ENCODE measurements at places on chromosomes 13 and 19. TPM values are rescaled to one million over a fixed set of nuclear protein-coding genes. Genes with fewer than 3 reads are reported as not detected.

CYP4F2 gene
- not detected for total RNA-seq

- H3K27ac ChIP-seq = no peak overlapping the region
- H3K27me3 ChIP-seq = no peaks in the 10 kb centered on the region
- no peak overlapping the region for H3K4me3 ChIP-seq
- DNase-seq = no peak
- H3K4me1 ChIP-seq = peaks cover 28% of the 10 kb centered on the region
Observed at GRCh38 chr19:39127812-39128515, 2.4 kb downstream of the PAK4 start.

- H3K27ac ChIP-seq = no peak overlapping the region
- H3K27me3 ChIP-seq = no peaks in the 10 kb centered on the region
Observed at GRCh38 chr19:52237771-52238400, 31.5 kb upstream of the ZNF766 start.

SMIM44 gene
- total RNA-seq = not detected

CA11 gene
- total RNA-seq = 9.5 TPM

GRCh38 chr19:18795540-18795939 lies 4.4 kb upstream of the COMP start:
- H3K27ac ChIP-seq = no peak overlapping the region
- DNase-seq = peak; percentile 22
- H3K27me3 ChIP-seq = peaks cover 40% of the 10 kb centered on the region
- peaks cover 9% of the 10 kb centered on the region for H3K4me1 ChIP-seq
- H3K4me3 ChIP-seq = no peak overlapping the region

Measured in astrocyte (in vitro differentiated cells and primary cell).